Activated CD8-positive, alpha-beta memory T cell treated with anti-CD3 and anti-CD28 coated beads for 36 hours (primary cell): ENCODE measurements at places on chromosomes 3 and 15. TPM values are rescaled to one million over a fixed set of nuclear protein-coding genes. Genes with fewer than 3 reads are reported as not detected.

Gene PLSCR5
- not detected for total RNA-seq

Gene EAF2
- total RNA-seq: 11.2 TPM

Gene GP5
- total RNA-seq: 0.31 TPM

Gene DAZL
- total RNA-seq: 0.13 TPM

Gene ATP13A5
- not detected for total RNA-seq

Gene CEMIP
- total RNA-seq: not detected
